ENCODE measurements at places on chromosomes 3 and 15. TPM values are rescaled to one million over a fixed set of nuclear protein-coding genes. Genes with fewer than 3 reads are reported as not detected.
A peak's percentile ranks its signal among the peaks of the same experiment; 100 is the strongest.

DNA sequence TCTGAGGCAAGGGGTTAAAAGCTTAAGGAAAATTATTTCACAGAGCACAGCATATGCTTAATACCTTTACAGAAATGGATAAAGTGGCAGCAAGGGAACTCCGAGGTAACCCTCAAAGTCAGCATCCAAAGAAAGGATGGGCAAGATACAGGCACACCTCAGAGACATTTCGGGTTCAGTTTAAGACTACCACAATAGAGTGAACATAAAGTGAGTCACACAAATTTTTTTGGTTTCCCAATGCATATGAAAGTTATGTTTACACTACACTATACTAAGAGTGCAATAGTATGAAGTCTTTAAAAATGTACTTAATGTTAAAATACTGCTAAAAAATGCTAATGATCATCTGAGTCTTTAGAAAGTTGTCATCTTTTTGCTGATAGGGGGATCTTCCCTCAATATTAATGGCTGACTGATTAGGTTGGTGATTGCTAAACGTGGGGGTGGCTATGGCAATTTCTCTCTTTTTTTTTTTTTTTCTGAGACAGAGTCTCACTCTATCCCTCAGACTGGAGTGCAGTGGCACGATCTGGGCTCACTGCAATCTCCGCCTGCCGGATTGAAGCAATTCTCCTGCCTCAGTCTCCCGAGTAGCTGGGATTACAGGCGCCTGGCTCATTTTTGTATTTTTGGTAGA, 10.0 kb downstream of the UBR1 start:
- H3K4me3 ChIP-seq: no peak overlapping the region
- H3K27ac ChIP-seq: no peak overlapping the region
- H3K27me3 ChIP-seq: no peaks in the 10 kb centered on the region

DNA sequence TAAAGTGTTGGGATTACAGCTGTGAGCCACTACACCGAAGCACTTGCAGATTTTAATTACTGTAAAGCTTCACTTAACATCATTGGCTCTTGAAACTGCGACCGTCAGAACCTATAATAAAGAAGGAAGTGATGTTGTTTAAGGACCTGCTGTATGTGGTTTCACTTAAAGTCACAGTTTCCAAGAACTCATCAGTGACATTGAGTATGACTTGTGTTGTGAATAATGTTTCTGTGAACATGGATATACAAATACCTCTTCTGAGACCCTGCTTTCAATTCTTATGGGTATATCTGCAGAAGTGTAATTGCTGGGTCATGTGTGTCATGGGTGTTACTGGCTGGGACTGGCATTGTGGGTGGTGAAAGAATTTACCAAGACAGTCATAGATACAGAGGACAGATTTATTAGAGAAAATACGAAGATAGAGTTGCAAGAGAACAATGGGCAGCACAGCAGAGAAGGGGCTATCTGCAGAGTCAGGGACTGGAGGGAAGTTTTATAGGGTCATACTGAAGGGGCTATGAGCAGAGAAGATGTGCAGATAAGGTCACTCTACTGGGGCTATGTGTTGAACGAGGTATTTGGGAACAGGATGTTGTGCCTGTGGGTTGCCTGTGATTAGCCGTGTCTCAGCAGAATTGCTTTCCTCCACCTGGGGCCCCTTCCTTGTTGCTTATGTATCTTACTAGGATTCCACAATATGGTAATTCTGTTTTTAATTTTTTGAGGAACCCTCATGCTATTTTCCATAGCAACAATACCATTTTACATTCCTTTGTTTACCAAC, 4.5 kb downstream of the NDUFB5 start:
- no peaks in the 10 kb centered on the region for H3K27me3 ChIP-seq
- H3K36me3 ChIP-seq: peaks cover 2% of the 10 kb centered on the region
- H3K4me1 ChIP-seq: no peaks in the 10 kb centered on the region
- H3K4me3 ChIP-seq: no peak overlapping the region

DNA sequence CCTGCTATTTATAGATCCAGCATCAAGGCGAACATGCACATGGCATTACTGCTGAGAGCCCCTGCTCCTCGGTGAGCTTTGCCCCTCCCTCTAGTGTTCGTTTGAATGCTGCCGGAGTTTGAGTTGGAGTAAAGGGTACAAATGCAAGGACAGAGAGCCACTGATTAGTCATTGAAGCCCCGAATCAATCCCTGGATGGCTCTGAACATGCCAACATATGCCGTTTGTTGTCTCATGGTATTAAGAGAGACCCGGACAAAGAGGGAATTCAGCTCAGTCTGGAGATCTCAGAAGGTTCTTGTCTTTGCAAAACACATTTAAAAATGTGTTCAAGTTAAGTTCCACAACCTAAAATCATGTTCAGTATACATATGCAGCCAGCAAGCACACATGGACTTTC, 789.2 kb upstream of the NR2F2 start:
- no peak for DNase-seq
- H3K27ac ChIP-seq: no peak overlapping the region
- no peaks in the 10 kb centered on the region for H3K27me3 ChIP-seq
- H3K36me3 ChIP-seq: no peaks in the 10 kb centered on the region

GRCh38 chr15:23686466-23687142, 501 bp downstream of the NDN start:
- H3K36me3 ChIP-seq: peaks cover 4% of the 10 kb centered on the region
- H3K4me3 ChIP-seq: peak overlapping the region; percentile 67

GRCh38 chr3:104849070-104849469, 517.6 kb upstream of the ALCAM start:
- H3K36me3 ChIP-seq: peaks cover 23% of the 10 kb centered on the region
- DNase-seq: no peak
- no peaks in the 10 kb centered on the region for H3K27me3 ChIP-seq
- no peak overlapping the region for H3K4me3 ChIP-seq
- peaks cover 3% of the 10 kb centered on the region for H3K4me1 ChIP-seq

GRCh38 chr3:127663151-127663550, 9.6 kb upstream of the ABTB1 start:
- no peak overlapping the region for H3K4me3 ChIP-seq
- no peak for DNase-seq

GRCh38 chr3:129313665-129314385, 35.2 kb downstream of the HMCES start:
- H3K27me3 ChIP-seq: no peaks in the 10 kb centered on the region
- no peaks in the 10 kb centered on the region for H3K4me1 ChIP-seq
- peaks cover 8% of the 10 kb centered on the region for H3K36me3 ChIP-seq

DNA sequence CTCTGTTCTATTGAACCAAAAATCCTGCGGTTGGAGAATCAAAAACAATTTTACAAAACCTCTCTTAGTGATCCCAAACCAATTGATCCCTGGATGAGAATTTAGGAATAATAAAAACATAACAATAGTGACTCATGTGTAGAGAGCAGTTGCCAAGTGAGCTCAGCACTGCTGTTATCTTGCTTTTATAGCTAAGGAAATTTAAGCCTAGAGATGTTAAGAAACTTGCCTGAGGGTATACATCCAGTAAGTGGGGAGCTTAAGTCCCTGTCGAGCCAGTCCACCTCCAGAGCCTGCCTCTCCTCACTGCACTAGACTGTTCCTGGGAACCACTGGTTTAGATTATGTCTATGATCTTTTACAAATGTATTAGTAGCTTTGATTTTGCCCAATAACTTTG, 358.4 kb upstream of the LMCD1 start:
- no peak overlapping the region for H3K4me3 ChIP-seq
- H3K27ac ChIP-seq: no peak overlapping the region
- no peak for DNase-seq
- H3K27me3 ChIP-seq: no peaks in the 10 kb centered on the region
- H3K36me3 ChIP-seq: no peaks in the 10 kb centered on the region
- no peaks in the 10 kb centered on the region for H3K4me1 ChIP-seq

DNA sequence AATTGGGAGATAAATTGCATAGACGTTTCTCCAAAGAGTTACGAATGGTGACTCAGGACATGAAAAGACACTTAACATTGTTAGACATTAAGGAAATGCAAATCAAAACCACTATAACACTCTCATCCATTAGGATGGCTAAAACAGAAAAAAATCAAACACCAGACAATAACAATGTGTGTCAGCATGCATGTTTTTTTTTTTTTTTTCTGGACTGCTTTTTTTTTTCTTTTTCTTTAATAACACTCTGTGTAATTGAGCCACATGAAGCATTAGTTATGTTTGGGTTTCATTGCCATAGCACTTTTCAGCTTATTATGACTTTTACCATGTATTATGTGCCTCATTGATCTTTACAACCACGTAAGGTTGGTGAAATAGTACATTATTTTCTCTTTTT, 95.0 kb downstream of the NFKBIZ start:
- H3K36me3 ChIP-seq: no peaks in the 10 kb centered on the region
- no peaks in the 10 kb centered on the region for H3K4me1 ChIP-seq
- DNase-seq: no peak
- H3K27ac ChIP-seq: no peak overlapping the region
- H3K27me3 ChIP-seq: no peaks in the 10 kb centered on the region
- H3K4me3 ChIP-seq: no peak overlapping the region

- H3K4me1 ChIP-seq: peaks cover 7% of the 10 kb centered on the region
- DNase-seq: no peak
- peaks cover 12% of the 10 kb centered on the region for H3K36me3 ChIP-seq
- no peak overlapping the region for H3K27ac ChIP-seq
- H3K27me3 ChIP-seq: no peaks in the 10 kb centered on the region
Observed at GRCh38 chr15:89195836-89196235, 25.5 kb downstream of the RLBP1 start.

- no peaks in the 10 kb centered on the region for H3K4me1 ChIP-seq
- no peaks in the 10 kb centered on the region for H3K27me3 ChIP-seq
- no peak overlapping the region for H3K27ac ChIP-seq
- H3K4me3 ChIP-seq: no peak overlapping the region
- no peaks in the 10 kb centered on the region for H3K36me3 ChIP-seq
Observed at GRCh38 chr15:99703603-99704443, 29.4 kb downstream of the LYSMD4 start.

GRCh38 chr15:39919748-39920509, at the start of gene GPR176:
GPR176 (minus strand) TSS chr15:39920266; CDS start chr15:39920026, 240 bp downstream.
- H3K4me3 ChIP-seq: peak within 1 kb of the TSS; percentile 95
- DNase-seq: peak; percentile 64
- no peak within 1 kb of the TSS for H3K27ac ChIP-seq
- H3K4me1 ChIP-seq: peaks cover 2% of the 10 kb centered on the region
- peaks cover 34% of the 10 kb centered on the region for H3K36me3 ChIP-seq
- no peaks in the 10 kb centered on the region for H3K27me3 ChIP-seq

DNA sequence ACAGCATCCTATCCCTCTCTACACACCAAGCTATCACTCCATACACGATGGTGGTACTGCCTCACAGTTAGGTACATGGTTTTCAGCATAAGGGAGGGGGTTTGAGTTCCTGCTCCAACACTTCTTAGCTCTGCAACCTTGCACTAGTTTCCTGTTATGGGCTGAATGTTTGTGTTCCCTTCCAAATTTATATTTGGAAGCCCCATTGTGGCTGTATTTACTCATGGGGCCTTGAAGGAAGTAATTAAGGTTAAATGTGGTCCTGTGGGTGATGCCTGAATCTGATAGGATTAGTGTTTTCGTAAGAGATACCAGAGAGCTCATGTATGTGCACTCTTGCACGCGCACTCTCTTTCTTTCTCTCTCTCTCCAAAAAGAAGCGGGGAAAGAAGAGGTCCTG, 259.4 kb downstream of the RORA start:
- no peak overlapping the region for H3K27ac ChIP-seq
- H3K27me3 ChIP-seq: no peaks in the 10 kb centered on the region
- no peak for DNase-seq
- peaks cover 3% of the 10 kb centered on the region for H3K4me1 ChIP-seq
- no peak overlapping the region for H3K4me3 ChIP-seq

DNA sequence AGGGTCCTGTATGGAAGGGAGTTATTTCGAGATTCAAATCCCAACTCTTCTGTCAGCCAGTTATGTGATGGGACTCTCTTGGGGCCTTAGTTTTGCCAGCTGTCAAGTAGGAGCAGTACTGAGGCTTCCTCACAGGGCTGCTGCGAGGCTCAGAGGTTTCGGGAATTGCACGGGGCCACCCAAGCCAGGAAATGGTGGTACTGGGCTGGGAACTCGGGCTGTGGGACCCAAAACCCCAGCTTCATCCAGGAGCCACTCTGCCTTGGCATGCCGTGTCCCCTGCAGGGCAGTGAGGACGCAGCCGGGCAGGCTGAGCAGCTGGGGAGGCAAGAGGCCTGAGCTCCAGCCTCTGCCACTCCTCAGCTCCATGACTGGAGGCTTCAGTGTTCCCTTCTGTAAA, 118.6 kb downstream of the ETFA start:
- H3K4me1 ChIP-seq: no peaks in the 10 kb centered on the region
- peaks cover 1% of the 10 kb centered on the region for H3K36me3 ChIP-seq
- H3K4me3 ChIP-seq: no peak overlapping the region
- H3K27me3 ChIP-seq: no peaks in the 10 kb centered on the region

DNA sequence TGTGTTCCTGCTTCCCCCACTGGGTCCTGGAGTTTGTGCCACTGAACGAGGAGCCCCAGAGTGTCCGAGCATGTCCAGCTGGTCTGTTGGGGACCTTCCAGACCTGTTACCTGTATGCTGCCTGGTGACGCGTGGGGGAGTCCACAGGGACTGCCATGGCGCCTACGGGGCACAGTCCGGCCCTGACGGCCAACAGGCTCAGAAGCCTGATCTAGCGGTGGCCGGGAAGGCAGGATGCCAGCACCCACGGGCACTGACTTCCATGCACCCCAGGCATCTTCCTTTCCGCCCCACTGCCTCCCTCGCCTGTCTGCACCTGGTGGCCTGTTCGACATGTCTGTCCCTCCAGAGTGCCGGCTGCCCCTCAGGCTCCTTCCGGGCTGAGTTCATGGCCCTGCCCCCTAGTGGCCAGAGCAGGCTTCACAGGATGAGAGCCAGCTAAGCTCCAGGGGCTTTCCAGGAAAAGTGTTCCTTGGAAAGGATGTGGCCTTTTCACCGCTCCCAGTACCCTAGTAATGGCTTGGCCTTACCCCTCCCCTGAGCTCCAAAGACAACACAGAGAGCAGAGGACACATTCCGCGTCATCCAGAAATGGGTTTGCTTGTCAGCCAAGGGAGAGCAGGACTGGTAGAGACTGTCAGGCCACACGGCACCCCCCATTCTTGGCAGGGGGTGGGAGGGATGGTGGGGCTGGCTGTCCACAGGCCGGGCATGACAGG, 35.7 kb downstream of the NGRN start:
- H3K27me3 ChIP-seq: no peaks in the 10 kb centered on the region
- H3K4me3 ChIP-seq: no peak overlapping the region
- H3K36me3 ChIP-seq: no peaks in the 10 kb centered on the region
- no peaks in the 10 kb centered on the region for H3K4me1 ChIP-seq
- DNase-seq: peak; percentile 94

- H3K27me3 ChIP-seq: no peaks in the 10 kb centered on the region
- DNase-seq: no peak
- peaks cover 38% of the 10 kb centered on the region for H3K36me3 ChIP-seq
- no peak overlapping the region for H3K4me3 ChIP-seq
- H3K27ac ChIP-seq: no peak overlapping the region
Observed at GRCh38 chr3:149179220-149179619, 42.4 kb downstream of the CP start.

GOLGA8S gene
- total RNA-seq: 0.07 TPM

SLC12A8 gene
- 9.1 TPM for total RNA-seq

RNF7 gene
- 126 TPM for total RNA-seq

HESX1 gene
- total RNA-seq: 28.4 TPM

MCTP2 gene
- 1.3 TPM for total RNA-seq

IL17RE gene
- total RNA-seq: 2.1 TPM

NLGN1 gene
- 5.5 TPM for total RNA-seq

IGSF11 gene
- total RNA-seq: 1.2 TPM

SEMA3B gene
- 6.4 TPM for total RNA-seq

MYH15 gene
- total RNA-seq: 0.13 TPM

IL16 gene
- total RNA-seq: 0.28 TPM

PLA2G4E gene
- total RNA-seq: not detected

DUOXA1 gene
- total RNA-seq: 1.2 TPM

PRKCD gene
- total RNA-seq: 24.9 TPM

ZPLD1 gene
- not detected for total RNA-seq

C3orf70 gene
- 0.66 TPM for total RNA-seq

HYAL3 gene
- total RNA-seq: 3.1 TPM

All from H9 (cell line).